GM19239 (cell line): ENCODE measurements at places on chromosomes 13 and 19.

GRCh38 chr19:10961073-10961860 is 437 bp downstream of the SMARCA4 start:
- DNase-seq, result no peak

DNA sequence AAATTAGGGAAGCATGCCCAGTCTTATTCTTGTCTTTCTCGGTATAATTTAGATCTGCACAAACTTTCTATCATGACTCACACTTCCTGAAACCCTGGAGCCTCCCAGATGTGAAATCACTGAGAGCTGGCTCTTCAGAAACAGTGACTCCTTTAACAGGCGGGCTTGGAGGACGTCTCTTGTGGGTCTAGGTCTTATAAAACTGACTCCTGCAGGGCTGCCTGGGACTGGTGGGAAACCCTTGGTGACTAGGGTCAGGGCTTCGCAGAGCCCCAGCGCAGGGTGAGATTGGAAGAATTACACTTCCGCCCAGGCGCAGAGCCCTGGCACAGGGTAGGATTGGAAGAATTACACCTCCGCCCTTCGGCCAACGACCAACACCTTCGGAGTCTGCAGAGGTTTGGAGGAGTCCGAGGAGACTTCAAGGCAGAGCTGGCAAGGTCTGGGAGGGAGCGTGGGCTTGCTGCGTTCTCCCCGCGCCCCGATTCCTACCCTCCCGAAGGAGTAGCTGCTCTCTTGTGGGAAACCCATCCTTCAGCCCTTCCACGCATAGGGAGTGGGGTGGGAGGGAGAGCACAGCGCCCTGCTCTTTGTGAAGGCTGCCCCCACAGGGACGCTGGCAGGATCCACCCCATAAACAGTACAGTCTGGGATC is 43.4 kb upstream of the MAP3K10 start:
- no peak for DNase-seq

- DNase-seq, result no peak
These were observed 403.8 kb downstream of the SLITRK5 start for GRCh38 chr13:88074794-88075510.

GRCh38 chr13:44894001-44894770 is 95.1 kb downstream of the NUFIP1 start:
- no peak for DNase-seq

- DNase-seq, result no peak
These were observed 109.8 kb downstream of the POSTN start for GRCh38 chr13:37488726-37489125.

DNA sequence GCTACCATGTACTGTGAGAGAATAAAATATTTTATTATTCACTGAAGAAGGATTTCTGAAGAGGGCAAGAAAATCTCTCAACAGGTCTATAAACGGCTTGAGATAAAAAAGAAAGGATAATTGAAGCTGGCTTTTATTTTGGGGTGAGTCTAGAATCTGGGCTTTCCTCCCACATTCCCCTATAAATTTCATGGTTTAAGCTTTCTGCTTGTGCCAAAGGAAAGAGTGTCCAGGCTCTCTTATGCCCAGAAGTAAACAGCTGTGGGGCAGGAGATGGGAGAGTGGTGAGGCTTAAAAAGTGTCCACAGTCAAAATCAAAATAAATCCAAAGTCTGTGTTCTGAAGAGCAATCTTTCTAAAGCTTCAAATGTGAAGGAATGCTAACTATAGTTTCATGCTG is 942.2 kb upstream of the MIR17HG start:
- DNase-seq, result no peak
